ENCODE measurements at places on chromosomes 6 and 20.

- DNase-seq, result no peak
Measured at GRCh38 chr20:33013701-33014326, 6.3 kb downstream of the BPIFB2 start.

- DNase-seq, result no peak
Measured at GRCh38 chr6:126035764-126036163, 49.4 kb downstream of the TRMT11 start.

DNA sequence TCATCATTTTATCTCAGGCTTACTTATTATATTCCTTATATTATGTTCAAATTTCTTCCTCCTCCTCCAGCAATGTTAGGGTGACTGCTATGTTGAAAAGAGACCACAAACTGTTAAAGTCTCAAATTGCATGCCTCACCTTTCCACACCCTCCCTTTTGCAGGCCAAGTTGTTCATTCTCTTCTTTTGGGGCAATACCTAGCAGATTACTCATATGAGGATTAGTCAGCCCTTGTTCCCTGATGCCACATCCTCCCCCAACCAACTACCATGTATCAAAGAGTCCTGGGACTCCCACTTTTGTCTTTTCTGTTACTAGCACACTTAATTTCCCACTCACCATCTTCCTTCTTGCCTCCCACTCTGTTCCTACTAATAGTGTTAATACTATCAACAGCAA is 434.7 kb downstream of the BCKDHB start:
- no peak for DNase-seq

GRCh38 chr20:9294041-9294440 is 220.3 kb upstream of the LAMP5 start:
- DNase-seq, result no peak

- no peak for DNase-seq
Measured at GRCh38 chr20:24995741-24996448, 3.3 kb upstream of the APMAP start.

- DNase-seq, result no peak
Measured at GRCh38 chr20:31667315-31668285, 29.9 kb downstream of the COX4I2 start.

GRCh38 chr20:61765081-61765870 is 300.4 kb downstream of the TAF4 start:
- no peak for DNase-seq

DNA sequence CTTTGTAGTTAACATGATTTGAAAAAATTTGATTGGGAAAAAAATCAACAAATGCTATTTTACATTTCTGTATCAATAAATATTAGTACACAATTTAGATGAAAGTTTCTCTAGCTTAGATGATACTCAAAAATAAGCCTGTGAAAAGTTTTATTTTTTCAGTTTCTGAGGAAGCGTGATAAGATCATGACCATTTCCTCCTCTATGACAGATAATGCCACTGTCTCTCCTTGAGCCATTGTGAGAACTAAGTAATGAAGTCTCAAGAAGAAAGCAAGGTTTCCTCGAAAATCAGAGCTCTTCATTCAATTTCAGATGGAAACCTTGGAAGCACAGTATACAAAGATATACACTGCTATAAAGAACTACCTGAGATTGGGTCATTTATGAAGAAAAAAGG is 395.0 kb downstream of the HDGFL1 start:
- DNase-seq, result no peak

GRCh38 chr20:36318166-36318565 is 12.0 kb downstream of the DLGAP4 start:
- no peak for DNase-seq

- no peak for DNase-seq
Measured at GRCh38 chr20:60209048-60209447, 250.8 kb downstream of the CDH26 start.

DNA sequence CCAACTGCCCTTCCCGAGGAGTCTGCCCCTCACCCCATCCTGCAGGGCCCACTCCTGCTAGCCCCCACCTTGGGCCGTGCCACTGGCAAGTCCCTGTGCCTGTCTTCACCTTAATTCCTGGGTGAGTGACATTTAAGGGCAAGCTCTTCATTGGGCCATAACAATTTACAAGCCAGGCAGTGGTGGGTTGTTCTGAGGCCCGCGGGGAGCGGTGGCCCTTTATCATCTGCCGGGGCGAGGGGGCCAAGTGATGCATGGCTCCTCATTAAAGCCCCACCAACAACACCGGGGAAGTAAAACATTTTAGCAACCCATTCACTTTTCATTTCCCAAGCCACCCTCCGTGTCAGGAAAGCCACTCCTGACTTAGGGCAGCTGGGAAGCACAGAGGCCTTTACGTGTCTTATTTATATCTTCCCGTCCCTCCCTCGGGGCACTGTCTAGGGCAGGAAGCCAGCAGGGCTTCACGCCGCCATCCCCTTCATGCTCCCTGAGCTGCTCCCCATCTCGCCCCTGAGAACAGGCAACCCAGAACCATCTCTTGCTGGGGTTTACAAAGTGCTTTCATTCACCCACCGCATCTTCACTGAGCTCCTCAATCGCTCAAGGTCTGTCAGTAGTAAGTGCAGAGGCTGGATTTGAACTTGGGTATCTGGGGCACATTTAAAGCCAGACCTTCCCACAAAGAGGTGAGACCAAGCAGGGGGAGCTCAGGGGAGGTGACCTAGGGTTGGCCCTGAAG is 55.5 kb upstream of the CCDC167 start:
- peak; percentile 76 for DNase-seq
